ENCODE measurements at places on chromosomes 5 and 9. TPM values are rescaled to one million over a fixed set of nuclear protein-coding genes. Genes with fewer than 3 reads are reported as not detected.

N4BP3 gene
- 0.20 TPM for total RNA-seq

PCDHGA8 gene
- 0.19 TPM for total RNA-seq

TRPM6 gene
- 0.12 TPM for total RNA-seq

KIAA1191 gene
- total RNA-seq = 61.1 TPM

HRH2 gene
- total RNA-seq = 2.5 TPM

ROPN1L gene
- total RNA-seq = 0.57 TPM

IL17B gene
- total RNA-seq = not detected

ABO gene
- 0.69 TPM for total RNA-seq

DNA sequence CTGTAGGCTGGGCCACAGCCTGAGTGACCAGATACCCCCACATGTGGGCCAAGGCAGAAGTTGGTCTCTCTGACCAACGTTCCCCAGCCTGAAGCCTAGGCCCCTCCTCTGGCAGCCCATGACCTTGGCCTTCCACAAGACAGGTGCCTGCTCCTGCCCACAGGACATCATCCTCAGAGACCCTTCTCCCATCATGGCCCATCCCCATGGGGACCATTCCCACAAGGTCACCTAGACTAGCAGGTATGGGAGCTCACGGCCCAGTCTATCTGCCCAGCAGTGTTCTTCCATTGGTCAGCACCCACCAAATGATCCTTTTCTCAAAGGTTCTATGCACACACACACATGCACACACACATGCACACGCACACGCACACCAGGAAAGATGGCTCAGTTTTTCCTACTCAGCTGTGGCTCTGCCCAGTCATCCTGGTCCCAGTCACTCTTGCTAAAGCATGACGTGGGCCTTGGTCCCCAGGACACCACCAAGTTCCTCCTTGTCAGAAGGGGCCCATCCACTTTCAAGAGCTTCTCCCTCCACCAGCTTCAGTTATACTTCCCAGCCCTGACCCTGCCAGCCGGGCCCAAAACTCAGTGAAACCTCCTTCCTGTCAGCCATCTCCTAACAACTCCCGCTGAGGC is 65.4 kb downstream of the PAX5 start:
- H3K36me3 ChIP-seq = no peaks in the 10 kb centered on the region
- no peak overlapping the region for H3K4me3 ChIP-seq

- no peak overlapping the region for H3K27ac ChIP-seq
- H3K27me3 ChIP-seq = peaks cover 7% of the 10 kb centered on the region
- DNase-seq = no peak
- no peaks in the 10 kb centered on the region for H3K4me1 ChIP-seq
- no peak overlapping the region for H3K4me3 ChIP-seq
Measured at GRCh38 chr9:27124151-27124550, 15.1 kb downstream of the TEK start.

GRCh38 chr9:2764353-2764752 is 47.0 kb downstream of the KCNV2 start:
- no peaks in the 10 kb centered on the region for H3K27me3 ChIP-seq
- peak overlapping the region; percentile 52 for H3K4me3 ChIP-seq
- peaks cover 10% of the 10 kb centered on the region for H3K36me3 ChIP-seq
- H3K4me1 ChIP-seq = peaks cover 28% of the 10 kb centered on the region
- H3K27ac ChIP-seq = peak overlapping the region; percentile 47

- no peak overlapping the region for H3K27ac ChIP-seq
- no peaks in the 10 kb centered on the region for H3K36me3 ChIP-seq
- H3K27me3 ChIP-seq = peaks cover 22% of the 10 kb centered on the region
- no peak overlapping the region for H3K4me3 ChIP-seq
- no peaks in the 10 kb centered on the region for H3K4me1 ChIP-seq
Measured at GRCh38 chr9:135533674-135534073, 12.3 kb upstream of the OBP2A start.

GRCh38 chr5:82812575-82812974 is 264.6 kb downstream of the TMEM167A start:
- H3K4me1 ChIP-seq = peaks cover 1% of the 10 kb centered on the region
- DNase-seq = no peak
- H3K27me3 ChIP-seq = peaks cover 6% of the 10 kb centered on the region

GRCh38 chr9:126671381-126671831 is 57.7 kb downstream of the LMX1B start:
- no peak overlapping the region for H3K4me3 ChIP-seq
- peaks cover 5% of the 10 kb centered on the region for H3K4me1 ChIP-seq
- no peak overlapping the region for H3K27ac ChIP-seq
- no peaks in the 10 kb centered on the region for H3K36me3 ChIP-seq
- H3K27me3 ChIP-seq = peaks cover 21% of the 10 kb centered on the region

GRCh38 chr5:72458407-72458806 is 48.8 kb downstream of the ZNF366 start:
- no peak overlapping the region for H3K27ac ChIP-seq
- no peaks in the 10 kb centered on the region for H3K4me1 ChIP-seq
- DNase-seq = no peak
- H3K4me3 ChIP-seq = no peak overlapping the region
- no peaks in the 10 kb centered on the region for H3K36me3 ChIP-seq

DNA sequence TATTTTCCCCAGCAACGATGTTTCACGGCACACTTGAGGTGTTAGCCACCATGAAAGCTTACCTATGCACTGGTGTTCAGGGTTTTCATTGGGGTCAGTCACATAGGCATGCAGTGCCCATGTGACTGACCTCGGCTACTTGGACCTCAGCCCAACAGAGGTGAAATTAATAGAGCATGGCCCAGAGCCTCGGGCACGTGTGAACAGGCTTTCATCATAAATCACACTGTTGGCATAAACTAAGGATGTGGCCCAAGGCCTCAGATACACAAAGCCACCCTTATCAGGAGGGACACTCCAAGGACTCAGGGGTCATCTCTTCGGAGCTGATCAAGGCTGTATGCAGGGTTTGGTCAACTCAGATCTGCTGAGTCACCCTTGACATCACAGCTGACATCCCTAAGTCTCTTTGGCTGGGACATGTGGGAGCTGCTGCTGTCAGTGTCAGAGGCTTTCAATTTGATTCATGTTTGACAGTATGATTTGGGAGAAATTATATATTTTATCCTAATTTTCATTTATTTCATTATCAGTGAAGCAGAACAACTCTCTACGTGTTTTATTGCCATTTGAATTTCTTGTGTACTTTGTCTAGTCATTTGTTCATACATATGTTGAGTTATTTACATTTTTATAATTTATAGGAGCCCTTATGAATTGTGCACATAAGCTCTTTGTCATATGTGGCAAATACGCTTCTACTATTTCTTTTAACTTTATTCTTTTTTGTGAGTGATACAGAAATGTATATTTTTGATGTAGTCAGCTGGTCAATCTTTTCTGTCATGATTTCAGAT is 59.7 kb upstream of the ANKRD33B start:
- no peak overlapping the region for H3K27ac ChIP-seq
- H3K36me3 ChIP-seq = no peaks in the 10 kb centered on the region
- H3K4me3 ChIP-seq = no peak overlapping the region
- H3K4me1 ChIP-seq = no peaks in the 10 kb centered on the region

DNA sequence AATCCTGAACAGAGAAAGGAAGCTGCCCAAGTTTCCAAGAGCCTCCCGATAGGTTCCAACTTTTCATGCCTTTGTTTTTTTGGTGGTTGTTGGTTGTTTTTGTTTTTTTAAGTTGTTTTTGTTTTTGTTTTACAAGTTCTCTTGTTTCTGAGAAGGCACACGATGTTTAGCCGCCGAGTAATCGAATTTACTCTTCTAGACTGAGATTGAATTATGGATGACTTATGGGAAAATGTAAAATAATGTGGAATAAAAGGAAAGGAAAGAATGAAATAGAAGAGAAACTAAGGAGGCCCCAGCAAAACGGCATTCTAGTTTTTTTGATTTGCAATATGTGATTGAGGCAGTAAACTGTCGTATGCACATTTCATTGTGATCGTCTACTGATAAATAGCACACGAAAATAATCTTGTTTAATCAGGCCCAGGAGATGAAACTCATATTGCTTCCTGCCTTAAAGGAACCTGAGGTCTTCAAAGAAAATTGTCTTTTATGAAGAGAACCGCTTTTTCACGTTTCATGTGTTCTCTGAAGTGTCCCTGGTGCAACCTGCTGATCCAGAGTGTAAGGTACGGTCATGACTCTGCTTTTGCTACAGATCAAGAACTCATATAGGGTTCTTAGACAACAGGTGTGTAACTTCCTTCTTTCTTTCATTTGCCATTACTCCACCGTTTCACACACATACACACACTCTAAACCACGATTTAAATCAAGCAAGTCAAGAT is 1.3 kb upstream of the GNAQ start:
- H3K4me1 ChIP-seq = peaks cover 35% of the 10 kb centered on the region
- no peak for DNase-seq
- peak overlapping the region; percentile 92 for H3K4me3 ChIP-seq
- H3K27me3 ChIP-seq = peaks cover 17% of the 10 kb centered on the region
- H3K36me3 ChIP-seq = peaks cover 5% of the 10 kb centered on the region
- peak overlapping the region; percentile 83 for H3K27ac ChIP-seq

- no peaks in the 10 kb centered on the region for H3K36me3 ChIP-seq
- H3K4me3 ChIP-seq = no peak overlapping the region
- H3K4me1 ChIP-seq = no peaks in the 10 kb centered on the region
- peaks cover 26% of the 10 kb centered on the region for H3K27me3 ChIP-seq
- no peak for DNase-seq
Measured at GRCh38 chr5:81345411-81346003, 44.1 kb downstream of the ZCCHC9 start.

DNA sequence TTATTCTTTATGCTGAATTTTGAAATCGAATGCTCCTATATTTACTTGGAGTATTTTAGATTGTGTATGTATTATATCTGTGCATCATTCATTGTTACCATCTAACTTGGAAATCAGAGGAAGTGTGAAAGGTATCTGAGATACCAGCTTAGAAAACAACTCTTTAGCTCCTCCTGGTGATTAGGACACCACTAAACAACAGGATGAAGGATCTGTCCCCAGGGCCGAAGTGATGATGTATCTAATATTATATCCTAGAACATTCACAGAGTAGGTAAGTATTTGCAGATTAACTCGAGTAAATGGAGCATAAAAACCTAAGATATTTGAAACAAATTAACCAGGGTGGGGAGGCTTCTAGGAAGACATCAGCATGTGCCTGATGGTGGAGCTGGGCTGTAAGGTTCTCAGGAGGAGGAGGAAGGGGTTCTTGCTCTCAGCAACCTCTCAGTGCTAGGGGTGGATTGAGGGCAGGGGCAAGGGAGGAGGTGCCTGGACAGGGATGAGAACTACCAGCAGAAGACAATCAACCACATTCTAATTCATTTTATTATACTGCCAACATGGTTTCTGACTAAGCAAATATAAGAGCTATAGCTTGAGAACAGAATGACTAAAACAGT is 2.6 kb upstream of the NFIL3 start:
- peak overlapping the region; percentile 95 for H3K4me3 ChIP-seq
- H3K36me3 ChIP-seq = peaks cover 8% of the 10 kb centered on the region
- H3K27me3 ChIP-seq = no peaks in the 10 kb centered on the region
- H3K27ac ChIP-seq = peak overlapping the region; percentile 99
- peak; percentile 64 for DNase-seq

GRCh38 chr9:121768416-121769015 is 117.1 kb downstream of the DAB2IP start:
- no peak for DNase-seq
- H3K4me1 ChIP-seq = no peaks in the 10 kb centered on the region
- H3K27me3 ChIP-seq = no peaks in the 10 kb centered on the region

DNA sequence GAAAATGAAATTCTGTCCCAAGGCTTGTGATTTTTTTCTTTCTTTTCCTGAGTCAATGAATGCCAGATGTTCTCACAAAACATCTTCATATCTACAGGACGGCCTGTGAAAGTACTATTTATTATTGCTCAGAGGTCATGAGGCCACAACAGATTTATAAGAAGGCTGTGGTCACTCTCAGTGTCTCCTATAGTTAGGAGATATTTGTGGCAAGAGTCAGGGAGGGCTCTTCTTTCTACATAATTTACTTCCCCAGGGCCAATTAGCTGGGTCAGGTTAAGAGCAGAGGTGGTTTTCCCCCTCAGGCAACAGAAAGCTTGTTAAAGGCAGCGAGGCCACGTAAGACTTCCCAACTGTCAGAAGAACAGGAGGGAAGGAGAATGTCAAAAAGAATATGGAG is 248.7 kb downstream of the SLIT3 start:
- no peaks in the 10 kb centered on the region for H3K4me1 ChIP-seq
- no peak overlapping the region for H3K4me3 ChIP-seq
- H3K27me3 ChIP-seq = peaks cover 13% of the 10 kb centered on the region

DNA sequence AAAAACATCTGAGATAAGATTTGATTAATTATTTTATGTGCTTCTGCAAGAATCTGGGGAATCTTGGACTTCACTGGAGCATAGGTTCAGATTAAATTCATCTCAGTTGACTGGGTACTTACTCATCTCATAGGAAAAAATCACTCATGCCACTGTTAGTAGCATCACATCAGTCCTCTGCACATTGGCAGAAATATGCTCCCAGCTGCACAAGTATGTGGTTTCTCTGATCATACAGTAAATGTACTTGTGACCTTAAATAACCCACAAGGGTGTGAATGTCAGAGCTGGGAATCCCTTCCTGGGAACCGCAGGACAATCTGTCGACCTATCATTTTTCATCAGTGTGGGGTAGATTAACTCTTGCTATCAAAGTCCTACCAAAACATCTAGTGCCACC is 203.7 kb upstream of the SLC24A2 start:
- no peak overlapping the region for H3K4me3 ChIP-seq
- H3K36me3 ChIP-seq = peaks cover 16% of the 10 kb centered on the region
- DNase-seq = no peak
- peaks cover 8% of the 10 kb centered on the region for H3K4me1 ChIP-seq
- H3K27ac ChIP-seq = no peak overlapping the region

GRCh38 chr9:22742401-22742800 is 295.8 kb downstream of the DMRTA1 start:
- DNase-seq = no peak
- peaks cover 12% of the 10 kb centered on the region for H3K36me3 ChIP-seq
- H3K27ac ChIP-seq = no peak overlapping the region
- no peaks in the 10 kb centered on the region for H3K27me3 ChIP-seq
- no peak overlapping the region for H3K4me3 ChIP-seq
- no peaks in the 10 kb centered on the region for H3K4me1 ChIP-seq

DNA sequence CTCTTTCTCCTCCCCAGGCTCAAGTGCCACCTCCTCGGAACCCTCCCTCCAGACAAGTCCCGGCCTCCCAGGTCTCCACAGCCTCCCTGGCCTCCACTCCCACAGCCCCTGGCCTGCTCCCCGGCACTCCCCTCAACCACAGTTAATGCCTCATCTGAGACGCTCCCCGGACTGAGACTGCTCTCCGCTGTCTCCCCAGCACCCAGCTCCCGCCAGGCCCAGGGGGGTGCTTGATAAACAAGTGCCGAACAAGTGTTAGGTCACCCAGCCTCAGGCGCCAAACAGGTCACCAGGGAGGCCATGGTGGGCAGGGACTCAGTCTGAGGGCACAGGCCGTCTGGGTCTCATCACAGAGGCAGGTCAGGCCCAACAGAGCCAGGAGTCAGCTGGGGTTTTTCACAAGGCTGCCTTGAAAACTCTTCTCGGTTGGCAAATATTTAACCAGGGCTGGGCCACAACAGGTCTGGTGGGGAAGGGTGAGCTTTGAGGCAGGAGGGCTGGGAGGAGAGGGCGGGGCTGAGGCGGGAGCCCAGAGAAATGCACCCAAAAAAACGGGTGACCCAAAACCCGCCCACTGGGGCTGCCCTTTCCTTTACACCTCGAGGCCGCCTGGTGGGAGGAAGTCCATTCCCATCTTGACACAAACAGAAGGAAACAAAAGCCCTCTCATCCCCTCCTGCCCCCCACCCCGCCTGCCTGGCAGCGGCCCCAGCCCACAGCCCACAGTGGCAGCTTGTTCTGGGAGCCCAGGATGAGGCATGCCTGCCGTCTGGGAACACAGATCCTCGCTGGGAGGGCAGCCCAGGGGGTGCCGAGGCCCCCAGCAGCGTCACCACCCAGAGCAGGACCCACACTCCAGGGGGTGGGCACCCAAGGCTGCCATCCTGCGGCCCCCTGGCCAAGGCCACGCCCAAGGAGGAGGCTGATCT is 66.6 kb upstream of the STXBP1 start:
- peak overlapping the region; percentile 79 for H3K27ac ChIP-seq
- no peak overlapping the region for H3K4me3 ChIP-seq
- H3K4me1 ChIP-seq = peaks cover 13% of the 10 kb centered on the region
- H3K36me3 ChIP-seq = no peaks in the 10 kb centered on the region
- no peak for DNase-seq
- H3K27me3 ChIP-seq = no peaks in the 10 kb centered on the region
